Omental fat pad (tissue), 4 donors: ENCODE measurements at places on chromosomes 3 and 15. TPM values are rescaled to one million over a fixed set of nuclear protein-coding genes. Genes with fewer than 3 reads are reported as not detected.

Gene EEF1AKMT4
- total RNA-seq, result 5.5 TPM

Gene PTX3
- total RNA-seq, result 257 TPM

Gene MRPS22
- 52.2 TPM for total RNA-seq

Gene IFRD2
- total RNA-seq, result 67.6 TPM

Gene SLC38A3
- 0.84 TPM for total RNA-seq

Gene CCR8
- not detected for total RNA-seq

Gene P4HTM
- total RNA-seq, result 28.2 TPM

Gene ZKSCAN7
- total RNA-seq, result 7.6 TPM

Gene HHLA2
- not detected for total RNA-seq
